Stimulated activated CD8-positive, alpha-beta memory T cell treated with anti-CD3 and anti-CD28 coated beads, Interleukin-4, amount 100 ng/mL, for 1 hour (primary cell): ENCODE measurements at places on chromosomes 3 and 15.

DNA sequence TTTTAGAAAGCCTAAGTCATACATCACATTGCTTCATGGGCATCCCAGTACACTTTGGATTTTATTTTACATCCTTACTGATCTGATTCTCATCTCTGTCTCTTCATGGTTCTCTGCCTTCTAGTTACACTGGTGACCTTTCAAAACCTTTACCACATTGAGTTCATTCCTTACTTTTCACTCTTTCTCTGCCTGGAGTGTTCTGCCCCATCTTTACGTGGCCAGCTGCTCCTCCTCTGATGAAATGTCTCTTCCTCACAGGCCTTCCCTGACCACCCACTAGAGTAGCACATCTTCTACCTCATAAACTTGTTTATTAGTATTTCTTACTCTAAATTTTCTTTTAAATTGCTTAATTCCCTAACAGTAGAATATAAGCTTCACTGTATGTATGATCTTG lies 17.7 kb downstream of the CTNNB1 start:
- DNase-seq = no peak

GRCh38 chr3:151743855-151744254 lies 10.1 kb downstream of the AADACL2 start:
- DNase-seq = no peak

DNA sequence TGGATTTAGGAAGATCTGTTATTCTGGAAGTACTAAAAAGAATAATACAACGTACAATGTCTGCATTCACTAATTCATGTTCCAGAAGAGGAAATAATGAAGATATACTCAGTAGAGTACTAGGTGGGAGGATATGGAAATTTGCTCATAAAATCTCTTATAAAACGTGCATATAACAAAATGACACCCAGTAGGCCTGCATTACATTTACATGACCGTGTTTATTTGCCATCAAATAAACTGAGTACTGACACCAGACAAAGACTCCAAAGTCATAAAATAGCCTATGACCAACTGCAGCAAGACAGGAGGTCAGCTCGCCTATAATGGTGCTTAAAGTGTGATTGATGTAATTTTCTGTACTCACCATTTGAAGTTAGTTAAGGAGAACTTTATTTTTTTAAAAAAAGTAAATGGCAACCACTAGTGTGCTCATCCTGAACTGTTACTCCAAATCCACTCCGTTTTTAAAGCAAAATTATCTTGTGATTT lies 60.4 kb downstream of the DCUN1D1 start:
- no peak for DNase-seq

DNA sequence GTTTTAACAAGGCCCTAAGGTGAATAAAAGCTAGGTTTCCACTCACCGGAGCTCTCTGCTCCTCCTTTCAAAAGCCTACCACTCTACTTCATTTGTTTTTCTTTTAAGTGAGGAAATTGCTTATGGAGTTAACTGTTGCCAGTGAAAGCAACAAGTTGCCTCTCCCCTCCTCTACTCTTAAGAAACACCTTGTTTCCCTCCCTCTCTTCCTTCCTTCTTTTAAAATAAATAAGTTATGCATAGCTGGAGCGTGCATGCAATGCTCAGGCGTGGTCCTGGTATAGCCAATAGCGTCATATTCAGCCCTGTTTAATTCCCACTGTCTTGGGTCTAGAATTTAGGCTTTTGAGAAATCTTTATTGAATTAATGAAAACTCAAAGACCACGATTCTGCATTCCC lies 101.1 kb upstream of the IGF1R start:
- DNase-seq = no peak

- DNase-seq = no peak
Observed at GRCh38 chr3:128994581-128995546, 988 bp upstream of the CFAP92 start.

GRCh38 chr3:140250010-140250855 lies 315.2 kb downstream of the CLSTN2 start:
- no peak for DNase-seq

GRCh38 chr15:73884159-73884558 lies 10.8 kb downstream of the TBC1D21 start:
- no peak for DNase-seq

- DNase-seq = no peak
Observed at GRCh38 chr3:159859424-159859823, 129.2 kb upstream of the IL12A start.

DNA sequence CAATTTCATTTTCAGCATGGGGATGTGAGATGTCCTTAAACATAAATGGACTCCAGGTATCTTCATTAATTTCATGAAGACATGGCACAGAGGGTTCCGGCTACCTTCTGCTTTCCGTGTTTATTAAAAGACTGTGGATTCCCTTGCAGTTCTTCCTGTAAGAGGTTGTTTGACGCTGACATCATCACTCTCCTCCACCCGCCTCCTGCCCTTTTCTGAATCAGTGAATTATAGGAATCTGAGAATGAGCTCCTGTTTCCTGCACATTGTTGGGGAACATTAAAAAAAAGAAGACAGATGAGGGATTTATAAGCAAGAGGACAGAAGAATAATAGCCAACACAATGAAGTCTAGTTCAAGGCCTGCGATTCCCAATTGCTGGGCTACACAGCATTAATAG lies 191.3 kb downstream of the LPP start:
- no peak for DNase-seq

DNA sequence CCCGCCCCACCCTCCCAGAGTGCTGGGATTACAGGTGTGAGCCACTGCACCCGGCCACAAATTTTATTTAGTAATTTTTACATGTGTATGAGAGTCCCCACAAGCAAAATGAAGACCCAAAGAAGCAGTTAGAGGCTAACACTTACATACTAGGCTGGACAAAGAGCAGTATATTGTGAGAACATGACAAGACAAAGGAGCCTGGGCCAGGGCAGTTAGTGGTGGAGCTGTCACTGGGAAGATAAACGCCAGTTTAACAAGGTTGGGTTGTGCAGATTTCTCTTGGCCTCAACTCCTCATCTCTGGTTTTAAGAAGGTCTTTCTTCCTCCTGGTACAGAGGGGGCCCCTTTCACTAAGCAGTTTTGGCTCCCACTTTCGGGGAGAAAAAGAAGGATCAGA lies 19.9 kb upstream of the FAM174B start:
- no peak for DNase-seq

- no peak for DNase-seq
Observed at GRCh38 chr15:90095521-90095959, 6.7 kb downstream of the IDH2 start.

DNA sequence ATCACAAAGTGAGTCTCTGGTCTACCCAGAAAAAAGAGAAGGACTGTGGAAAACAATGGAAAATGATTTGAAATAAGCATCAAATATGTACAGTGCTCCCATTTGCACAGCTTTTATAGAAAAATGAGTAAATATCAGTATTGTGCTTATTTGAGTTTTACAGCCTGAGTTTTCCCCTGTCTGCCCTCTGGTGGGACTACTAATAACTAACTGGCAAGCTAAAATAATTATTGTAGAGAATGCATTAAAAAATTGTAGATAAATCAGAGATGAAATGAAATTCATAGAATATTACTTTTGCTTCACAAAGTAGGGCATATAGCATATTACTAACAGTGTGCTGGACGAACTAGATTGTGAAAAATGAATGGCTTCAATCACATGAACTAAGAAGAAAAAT lies 287.1 kb downstream of the NAALADL2 start:
- DNase-seq = no peak

GRCh38 chr3:133881939-133882825 lies 13.5 kb downstream of the RAB6B start:
- DNase-seq = no peak

DNA sequence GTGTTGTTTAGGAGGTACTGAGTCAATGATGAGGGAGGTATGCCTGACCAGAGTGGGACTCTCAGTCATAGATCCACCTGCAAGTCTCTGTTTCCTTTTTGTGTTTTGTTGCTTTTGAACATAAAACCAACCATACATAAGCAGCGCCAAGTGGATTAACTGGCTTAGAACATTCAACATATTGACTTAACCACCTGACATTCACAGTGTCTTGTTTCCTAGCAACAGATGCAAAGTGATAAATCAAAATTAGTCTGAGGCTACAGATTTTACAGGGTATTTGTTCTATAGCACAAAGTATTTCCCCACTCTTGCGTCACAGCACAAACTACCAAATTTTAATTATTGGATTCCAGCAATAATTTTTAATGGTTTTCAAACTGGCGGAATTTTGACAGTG lies 283.8 kb downstream of the BBX start:
- no peak for DNase-seq

GRCh38 chr3:120615847-120616609 lies 19.9 kb downstream of the NDUFB4 start:
- no peak for DNase-seq

GRCh38 chr15:65054333-65055200 lies 9.4 kb downstream of the SLC51B start:
- DNase-seq = peak; percentile 21

GRCh38 chr3:66297900-66298299 lies 77.1 kb downstream of the SLC25A26 start:
- DNase-seq = no peak

GRCh38 chr15:45186771-45187577 lies 792 bp downstream of the SHF start:
- DNase-seq = no peak

DNA sequence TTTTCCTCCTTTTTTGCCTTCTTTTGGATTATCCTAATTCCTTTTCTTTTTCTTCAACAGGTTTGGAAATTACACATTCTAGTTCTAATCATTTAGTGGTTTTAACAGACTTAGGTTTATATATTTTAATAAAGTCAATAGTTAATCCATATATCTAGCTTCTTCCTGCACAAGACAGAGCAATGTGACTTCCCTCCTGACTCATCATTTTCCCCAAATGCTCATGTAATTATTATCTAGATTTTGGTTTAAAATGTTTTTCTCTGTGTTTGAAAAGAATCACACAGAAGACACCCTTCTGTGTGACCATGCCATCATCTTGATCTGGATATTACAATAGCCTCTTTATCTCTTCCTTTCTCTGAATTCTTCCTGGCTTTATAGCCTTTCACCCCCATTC lies 28.6 kb upstream of the SSR3 start:
- DNase-seq = no peak

DNA sequence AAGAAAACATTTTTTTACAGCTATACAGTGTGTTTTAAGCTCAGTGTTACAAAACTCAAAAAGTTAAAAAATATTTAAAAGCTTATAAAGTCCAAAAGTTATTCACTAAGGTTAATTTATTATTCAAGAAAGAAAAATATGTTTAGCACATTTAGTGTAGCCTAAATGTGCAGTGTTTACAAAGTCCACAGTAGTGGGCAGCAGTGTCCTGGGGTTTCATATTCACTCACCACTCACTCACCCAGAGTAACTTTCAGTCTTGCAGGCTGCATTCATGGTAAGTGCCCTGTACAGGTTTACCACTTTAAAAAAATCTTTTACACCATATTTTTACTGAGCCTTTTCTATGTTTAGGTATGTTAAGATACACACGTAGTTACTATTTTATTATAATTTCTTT lies 300.2 kb upstream of the TRIM42 start:
- no peak for DNase-seq

DNA sequence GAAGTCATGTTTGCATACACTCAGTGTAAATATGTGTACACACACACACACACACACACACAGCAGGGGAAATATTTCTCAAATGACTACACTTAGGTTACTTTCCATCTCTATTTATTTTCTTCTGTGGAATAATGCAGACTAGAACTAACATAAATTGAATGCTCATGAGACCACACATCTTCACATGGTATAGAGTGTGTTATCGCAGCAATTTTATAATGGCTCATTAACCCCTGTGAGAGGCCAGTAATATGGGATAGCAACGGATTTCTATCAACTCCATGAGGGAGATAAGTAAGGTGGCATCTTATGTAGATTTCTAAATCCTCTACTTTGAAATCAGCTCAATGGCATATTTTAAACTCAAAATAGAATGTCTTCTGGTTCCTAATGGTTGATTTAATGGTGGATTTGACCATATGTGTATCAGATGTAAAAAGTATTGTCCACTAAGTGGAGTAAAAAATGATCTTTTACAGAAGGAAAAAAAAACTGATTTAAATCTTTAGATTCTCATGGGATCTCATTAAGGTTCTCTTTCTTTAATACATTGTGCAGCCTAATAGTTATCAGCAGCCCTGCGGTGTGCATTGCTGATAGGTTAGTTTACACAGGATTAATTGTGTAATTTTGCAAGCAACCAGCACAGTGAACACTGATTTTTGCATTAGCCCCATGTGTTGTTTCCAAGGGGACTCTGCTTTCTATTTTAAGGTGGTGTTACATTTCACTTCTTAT lies 32.0 kb downstream of the CHL1 start:
- no peak for DNase-seq

DNA sequence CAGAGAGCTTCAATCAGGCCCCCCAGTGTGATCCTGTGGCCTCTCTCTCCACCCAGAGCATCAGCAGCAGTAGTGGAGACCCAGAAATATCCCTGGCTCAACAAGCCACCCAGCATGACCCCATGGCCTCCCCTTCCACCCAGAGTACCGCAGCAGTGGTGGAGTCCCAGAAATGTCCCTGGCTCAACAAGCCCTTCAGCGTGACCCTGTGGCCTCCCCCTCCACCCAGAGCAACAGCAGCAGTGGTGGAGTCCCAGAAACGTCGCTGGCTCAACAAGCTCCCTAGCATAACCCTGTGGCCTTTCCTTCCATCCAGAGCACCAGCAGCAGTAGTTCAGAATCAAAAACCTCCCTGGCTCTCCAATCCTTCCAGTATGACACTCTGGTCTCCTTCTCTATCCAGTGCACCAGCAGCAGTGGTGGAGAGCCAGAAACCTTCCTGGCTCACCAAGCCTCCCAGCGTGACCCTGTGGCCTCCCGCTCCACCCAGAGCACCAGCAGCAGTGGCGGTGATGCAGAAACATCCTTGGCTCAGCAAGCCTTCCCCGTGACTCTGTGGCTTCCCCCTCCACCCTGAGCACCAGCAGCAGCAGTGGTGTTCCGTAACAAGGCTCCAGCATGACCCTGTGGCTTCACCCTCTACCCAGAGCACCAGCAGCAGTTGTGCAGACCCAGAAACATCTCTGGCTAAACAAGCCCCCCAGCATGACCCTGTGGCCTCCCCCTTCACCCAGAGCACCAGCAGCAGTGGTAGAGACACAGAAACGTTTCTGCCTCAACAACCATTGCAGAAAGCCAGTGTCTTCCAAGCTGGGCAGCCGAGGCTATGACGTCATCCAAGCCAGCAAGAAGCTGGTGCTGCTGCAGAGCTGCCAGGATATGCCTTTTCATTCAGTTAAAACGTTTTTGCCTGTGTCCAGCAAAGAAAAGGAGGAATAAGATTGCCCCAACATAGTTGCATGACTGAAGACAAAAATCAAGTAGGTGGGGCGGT lies 61.3 kb upstream of the TAMM41 start:
- DNase-seq = no peak

DNA sequence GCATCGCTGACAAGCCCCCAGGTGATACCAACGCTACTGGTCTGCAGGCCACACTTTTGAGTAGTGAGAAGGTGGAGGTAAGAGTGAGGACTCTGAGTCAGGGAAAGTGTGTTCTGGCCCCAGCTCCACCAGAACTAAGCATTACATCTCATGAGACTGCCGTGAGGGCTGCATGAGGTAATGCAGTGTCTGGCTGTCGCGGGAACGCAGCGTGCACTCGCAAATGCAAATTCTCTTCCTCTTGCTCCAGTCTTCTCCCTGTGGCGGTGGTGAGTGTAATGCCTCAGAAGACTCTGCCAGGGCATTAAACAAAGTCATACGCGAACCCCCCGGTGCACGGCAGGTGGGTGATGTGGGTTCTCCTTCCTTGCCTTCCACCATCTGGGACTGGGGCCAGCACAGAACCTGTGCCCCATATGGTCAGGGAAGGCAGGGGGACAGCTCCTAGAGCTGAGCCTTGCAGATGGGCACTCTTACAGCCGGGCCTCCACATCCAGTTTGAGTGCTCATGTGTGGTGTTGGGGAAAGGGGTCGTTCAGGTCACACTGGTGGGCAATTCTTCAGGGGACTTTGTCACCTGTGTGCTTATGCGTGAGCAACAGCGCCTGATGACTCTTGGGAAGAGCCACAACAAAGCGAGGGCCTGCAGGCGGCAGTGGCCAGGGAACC lies 175.8 kb downstream of the XXYLT1 start:
- no peak for DNase-seq
